ENCODE measurements at places on chromosomes 5 and 9.

- peak; percentile 61 for DNase-seq
Observed at GRCh38 chr9:15135164-15135792, 171.7 kb downstream of the TTC39B start.

DNA sequence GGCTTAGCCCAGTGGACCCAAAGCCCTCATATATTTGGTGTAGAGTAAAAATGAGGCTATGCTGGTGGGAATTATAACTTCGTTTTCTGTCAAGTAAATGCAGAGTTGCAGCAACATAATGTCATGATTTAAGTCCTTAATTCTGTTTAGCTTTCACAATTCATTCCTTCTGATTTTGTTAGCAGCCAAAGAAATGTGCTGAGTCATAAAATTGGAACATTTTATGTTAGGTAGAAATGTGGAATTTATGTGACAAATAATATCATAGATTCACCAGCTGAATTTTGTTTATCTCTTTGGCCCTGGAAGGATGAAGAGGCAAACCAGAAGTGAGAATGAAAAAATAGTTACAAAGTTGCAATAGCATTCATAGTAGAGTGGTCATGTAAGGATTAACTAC is 247.0 kb downstream of the TRPM3 start:
- no peak for DNase-seq

DNA sequence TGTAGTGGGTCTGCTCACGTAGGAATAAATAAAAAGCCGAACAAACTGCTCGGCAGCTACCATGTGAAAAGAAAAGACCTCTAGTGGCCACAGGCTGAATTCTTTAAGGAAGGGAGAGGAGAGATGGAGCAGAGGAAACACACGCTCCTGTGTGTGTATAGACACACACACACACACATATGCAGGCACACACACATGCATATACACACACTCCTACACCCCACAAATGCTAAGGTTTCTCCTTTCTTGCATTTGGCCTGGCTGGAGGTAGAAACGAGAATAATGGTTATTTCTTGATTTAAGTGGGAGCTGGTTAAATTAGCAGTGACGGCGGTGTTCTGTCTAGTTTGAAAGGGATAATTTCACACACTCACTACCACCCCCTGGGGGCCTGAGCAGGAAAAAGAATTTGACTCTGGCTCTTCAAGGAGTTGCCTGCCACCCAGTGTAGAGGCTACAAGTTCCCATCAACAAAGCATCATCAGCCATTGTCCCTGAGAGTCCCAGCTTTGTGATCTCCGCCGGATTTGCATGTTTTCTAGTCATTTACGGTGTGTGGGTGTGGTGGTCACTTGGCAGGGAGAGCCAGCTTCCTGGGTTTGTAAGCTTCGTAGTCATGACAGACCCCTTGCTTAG is at the start of gene INSYN2B:
INSYN2B (minus strand) TSS at position 78 of the 636 bp plus-strand sequence. CDS start 96,597 bp downstream, outside the sequence.
- DNase-seq = no peak

DNA sequence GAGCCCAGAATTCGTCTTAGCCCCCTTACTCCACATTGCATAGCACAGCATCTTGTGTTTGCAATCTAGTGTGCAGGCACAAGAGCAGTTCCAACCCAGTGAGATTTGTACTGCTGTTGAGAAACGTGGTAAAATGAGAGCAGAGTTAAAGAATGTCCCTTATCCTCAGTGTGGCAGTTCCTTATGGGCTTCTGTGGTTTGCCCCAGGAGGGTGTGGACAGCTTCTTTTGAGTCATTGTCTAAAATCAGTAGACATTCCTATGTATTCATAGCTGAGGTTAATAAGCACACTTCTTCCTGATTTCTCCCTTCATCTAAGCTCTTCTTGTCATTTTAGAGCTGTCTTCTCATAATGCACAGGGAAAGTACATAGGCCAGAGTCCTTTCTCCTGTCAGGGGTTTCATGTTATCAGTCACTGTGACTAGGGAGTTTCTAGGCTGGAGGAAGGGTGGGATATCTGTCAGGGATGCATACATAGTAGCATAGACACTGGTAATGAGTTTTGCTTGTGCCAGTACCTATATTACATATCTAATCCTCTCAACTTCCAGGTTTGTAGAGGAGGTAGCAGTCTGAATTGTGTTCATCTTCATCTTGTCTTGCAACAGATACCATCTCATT is 2.0 kb upstream of the CAVIN4 start:
- DNase-seq = no peak

- no peak for DNase-seq
Observed at GRCh38 chr9:9352877-9353481, 1259.8 kb downstream of the PTPRD start.

GRCh38 chr9:110309681-110310080 is 28.0 kb downstream of the TXNDC8 start:
- no peak for DNase-seq

DNA sequence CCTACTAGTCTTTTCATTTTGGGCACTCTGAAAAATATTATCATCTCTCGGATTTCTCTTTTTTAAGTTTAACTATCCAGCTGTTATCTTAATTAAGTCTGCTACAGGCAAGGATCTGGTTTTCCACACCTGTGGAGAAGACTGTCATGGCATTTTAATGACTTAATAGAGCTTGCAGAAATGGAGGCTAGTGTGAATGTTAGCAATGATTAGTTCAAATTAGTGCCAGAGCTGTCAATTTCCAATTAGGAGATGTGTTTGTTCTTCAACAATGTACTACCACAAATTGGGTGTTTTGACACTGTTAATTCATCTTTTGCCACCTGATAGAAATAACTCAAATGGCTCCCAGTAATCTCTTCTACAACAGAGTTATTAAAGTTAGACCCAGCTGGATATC is 2023.0 kb upstream of the CDH9 start:
- no peak for DNase-seq

- DNase-seq = no peak
Observed at GRCh38 chr9:127816362-127816725, 13.7 kb downstream of the FPGS start.

DNA sequence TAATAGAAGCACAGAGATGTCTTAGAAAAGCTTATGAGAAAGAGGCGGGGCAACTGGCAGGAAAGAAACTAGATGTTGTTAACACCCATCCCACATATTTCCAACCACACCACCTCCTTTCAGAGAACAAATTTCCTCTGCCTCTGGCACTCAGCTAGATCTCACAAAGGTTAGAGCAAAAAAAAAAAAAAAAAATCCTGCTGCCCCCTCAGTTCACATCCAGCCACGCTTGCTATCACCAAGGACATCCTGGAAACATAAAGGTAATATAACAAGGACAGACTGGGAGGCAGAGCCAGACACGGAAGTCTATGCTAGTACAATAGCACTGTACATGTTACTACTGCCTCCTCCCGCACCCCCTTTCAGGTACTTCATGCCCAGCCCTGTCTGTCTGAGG is 238.0 kb upstream of the PTGER4 start:
- DNase-seq = peak; percentile 59

GRCh38 chr9:123302348-123303214 is 34.2 kb upstream of the STRBP start:
- no peak for DNase-seq
